ENCODE measurements at places on chromosomes 5 and 9. TPM values are rescaled to one million over a fixed set of nuclear protein-coding genes. Genes with fewer than 3 reads are reported as not detected.

The SPINK1 gene
- polyA plus RNA-seq = 0.38 TPM

The IL12B gene
- polyA plus RNA-seq = not detected

DNA sequence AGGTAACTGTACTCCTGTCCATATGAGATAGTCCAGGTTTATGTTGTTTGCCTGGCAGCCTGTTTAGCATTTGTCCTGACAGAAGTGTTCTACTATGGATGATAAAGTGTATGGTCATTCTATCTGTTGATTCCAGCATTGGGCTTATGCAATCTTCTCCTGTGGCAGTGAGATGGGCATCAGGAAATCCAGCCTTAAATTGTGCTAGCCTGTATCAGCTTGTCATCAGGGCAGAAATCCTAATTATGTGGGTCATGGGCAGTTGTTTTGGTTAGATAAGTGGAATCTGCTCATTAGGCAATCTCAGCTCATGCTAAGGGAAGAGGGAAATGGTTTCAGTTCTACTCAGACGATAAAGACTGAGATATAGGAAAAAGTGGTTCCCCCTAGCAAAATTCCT lies 247.4 kb upstream of the CHD1 start:
- no peak for DNase-seq

GRCh38 chr5:58551492-58551891 lies 31.4 kb upstream of the RAB3C start:
- no peak for DNase-seq

GRCh38 chr5:103785569-103785968 lies 223.0 kb upstream of the NUDT12 start:
- no peak for DNase-seq

Data from right cardiac atrium (tissue), 5 donors.